HT1080 (cell line): ENCODE measurements at places on chromosomes 12 and 14. TPM values are rescaled to one million over a fixed set of nuclear protein-coding genes. Genes with fewer than 3 reads are reported as not detected.

NRIP2 gene
- total RNA-seq, result not detected in 2 replicates

DNA sequence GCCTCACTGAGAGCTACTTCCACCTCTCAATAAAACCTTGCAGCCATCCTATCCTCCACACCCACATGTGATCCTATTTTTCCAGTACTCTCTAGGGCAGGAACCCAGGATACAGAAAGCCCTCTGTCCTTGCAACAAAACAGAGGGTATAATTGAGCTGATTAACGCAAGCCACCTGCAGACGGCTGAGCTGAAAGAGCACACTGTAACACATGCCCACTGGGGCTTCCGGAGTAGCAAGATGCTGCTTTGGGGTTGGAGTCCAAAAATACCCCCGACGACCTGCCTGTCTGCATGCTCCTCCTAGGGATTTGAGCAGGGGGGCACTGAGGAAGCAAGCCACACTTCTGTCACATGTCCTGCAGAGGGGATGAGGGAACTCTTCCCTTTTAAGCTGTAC, 401.1 kb upstream of the FOXG1 start:
- DNase-seq, result no peak

DNA sequence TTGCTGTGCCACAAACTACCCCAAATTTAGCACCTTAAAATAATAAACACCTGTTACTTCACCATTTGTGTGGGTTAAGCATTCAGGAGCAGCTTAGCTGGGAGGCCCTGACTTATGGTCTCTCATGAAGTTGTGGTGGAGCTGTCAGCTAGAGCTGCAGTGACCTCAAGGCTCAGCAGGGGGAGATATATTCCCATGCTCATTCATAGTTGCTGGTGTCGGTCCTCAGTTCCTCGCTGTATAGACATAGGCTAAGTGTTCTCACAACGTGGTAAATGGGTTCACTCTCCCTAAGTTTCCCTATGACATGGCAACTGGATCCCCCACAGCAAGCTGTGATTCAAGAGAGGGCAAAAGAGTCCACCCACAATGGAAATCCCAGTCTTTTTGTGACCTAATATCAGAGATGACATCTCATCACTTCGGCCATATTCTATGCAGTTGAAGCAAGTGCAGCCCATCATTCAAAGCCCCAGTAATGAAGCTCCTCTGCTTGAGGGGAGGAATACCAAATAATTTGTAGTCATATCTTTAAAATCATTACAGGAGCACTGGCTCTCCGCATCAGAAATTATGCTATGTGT, 41.1 kb downstream of the PRB3 start:
- peak; percentile 59 for DNase-seq

DNA sequence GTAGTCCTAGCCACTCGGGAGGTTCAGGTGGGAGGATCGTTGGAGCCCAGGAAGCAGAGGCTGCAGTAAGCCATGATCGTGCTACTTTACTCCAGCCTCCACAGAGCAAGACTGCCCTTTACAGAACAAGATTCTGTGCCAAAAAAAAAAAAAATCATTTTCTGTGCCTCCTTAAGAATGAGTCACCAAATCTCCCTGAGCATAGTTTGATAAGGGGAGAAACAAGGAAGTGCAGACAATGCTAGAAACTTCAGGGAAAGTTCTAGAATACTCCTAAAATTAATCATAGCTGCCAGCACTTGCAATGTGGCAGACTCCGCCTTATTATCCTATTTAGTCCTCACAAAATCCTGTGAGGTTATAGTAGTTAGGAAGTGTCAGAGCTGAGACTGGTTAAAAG, 74.5 kb downstream of the KCNK10 start:
- peak; percentile 40 for DNase-seq

NEUROD4 gene
- not detected in 2 replicates for total RNA-seq

GRCh38 chr14:69987406-69988121, 108.3 kb downstream of the SMOC1 start:
- no peak for DNase-seq

GRCh38 chr14:74407801-74408154, 18.2 kb downstream of the SYNDIG1L start:
- no peak for DNase-seq

DNA sequence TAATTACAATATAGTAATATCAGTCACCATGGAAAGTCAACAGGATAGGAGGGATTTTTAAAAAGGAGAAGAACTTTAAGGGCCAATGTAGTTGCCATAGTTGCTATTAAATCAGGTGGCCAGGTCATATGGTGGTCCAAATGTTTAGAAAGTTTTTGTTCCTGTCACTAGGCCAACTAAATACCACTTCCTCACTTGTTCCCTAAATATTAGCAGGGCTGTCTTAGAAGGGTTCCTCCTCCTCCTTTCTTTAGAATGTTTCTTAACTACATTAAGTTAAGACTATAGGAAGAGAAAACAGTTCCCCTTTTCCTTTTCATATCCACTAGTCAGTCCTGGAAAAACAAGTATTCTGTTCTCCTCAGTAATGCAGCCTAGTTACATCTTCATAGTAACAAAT, 50.3 kb downstream of the MON2 start:
- DNase-seq, result no peak

DNA sequence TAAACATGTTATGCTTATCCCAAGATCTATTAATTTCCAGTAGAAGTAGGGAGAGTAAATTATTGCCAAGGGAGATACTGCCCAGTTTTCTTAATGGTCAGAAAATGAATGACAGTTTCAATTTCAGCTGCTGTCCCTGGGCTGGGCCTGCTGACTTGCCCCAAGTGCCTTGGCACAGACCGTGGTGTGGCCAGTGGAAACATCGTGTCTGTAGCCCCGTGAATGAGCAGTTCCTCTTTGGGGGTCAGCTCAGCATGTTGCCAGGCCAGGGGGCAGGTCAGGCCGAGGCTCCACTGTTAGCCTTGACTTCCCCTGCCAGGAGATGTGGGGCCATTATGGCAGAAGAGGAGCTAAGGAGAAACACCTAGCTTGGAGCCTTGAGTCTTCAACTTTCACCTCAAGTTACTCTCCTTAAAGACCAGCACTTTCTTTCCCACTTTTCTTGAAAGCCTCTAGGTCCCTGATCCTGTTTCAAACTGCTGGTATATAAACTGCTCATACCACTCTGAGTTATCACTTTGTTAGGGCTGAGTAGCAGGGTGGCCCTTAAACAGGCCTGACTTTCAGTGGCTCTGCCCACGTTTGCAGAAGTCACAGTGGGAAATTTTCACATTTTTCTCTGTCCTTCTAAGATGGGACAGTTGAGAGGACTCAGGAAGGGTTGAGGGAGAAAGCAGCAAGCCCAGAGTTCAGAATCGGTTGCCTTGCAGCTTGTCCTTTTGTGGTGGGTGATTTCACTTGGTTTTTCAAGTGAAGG, 73.2 kb downstream of the SUSD6 start:
- DNase-seq, result no peak

LRP1-AS gene
- not detected in 2 replicates for total RNA-seq

- DNase-seq, result no peak
Observed at GRCh38 chr14:39416072-39416471, 16.2 kb downstream of the FBXO33 start.

GRCh38 chr14:104443391-104444158, 136.0 kb upstream of the C14orf180 start:
- peak; percentile 16 for DNase-seq

DNA sequence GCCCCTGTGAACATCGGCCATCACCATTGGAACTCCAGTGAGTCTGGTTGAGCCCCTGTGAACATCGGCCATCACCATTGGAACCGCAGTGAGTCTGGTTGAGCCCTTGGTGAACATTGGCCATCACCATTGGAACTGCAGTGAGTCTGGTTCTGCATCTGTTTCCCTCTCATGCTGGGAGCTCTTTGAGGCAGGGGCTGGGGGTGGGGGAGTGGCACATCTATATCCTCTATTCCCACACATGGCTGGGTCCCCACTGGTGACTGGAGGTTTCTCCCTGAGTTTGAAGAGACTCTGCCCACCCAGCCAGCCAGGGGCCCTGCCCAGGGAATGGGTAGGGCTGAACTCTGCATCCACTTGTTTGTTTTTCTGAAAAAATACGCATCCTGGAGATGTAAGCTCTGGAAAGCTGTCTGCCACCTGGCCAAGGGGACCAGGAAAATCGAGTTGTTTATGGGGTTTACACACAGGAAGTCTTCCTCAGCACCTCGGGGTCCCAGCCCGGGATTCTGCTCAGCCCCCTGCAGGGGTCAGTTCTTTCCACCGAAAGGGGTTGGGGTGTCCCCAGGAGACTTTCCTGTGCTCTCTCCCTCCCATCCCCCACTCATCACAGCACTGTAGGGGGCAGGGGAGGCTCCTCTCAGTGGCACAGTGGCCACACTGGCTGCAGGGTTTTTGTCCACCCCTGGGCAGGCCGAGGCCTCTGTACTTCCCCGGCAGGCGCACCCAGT, 170.5 kb upstream of the GSC start:
- no peak for DNase-seq

GRCh38 chr12:48279101-48279500, 71.6 kb downstream of the ZNF641 start:
- no peak for DNase-seq

DNA sequence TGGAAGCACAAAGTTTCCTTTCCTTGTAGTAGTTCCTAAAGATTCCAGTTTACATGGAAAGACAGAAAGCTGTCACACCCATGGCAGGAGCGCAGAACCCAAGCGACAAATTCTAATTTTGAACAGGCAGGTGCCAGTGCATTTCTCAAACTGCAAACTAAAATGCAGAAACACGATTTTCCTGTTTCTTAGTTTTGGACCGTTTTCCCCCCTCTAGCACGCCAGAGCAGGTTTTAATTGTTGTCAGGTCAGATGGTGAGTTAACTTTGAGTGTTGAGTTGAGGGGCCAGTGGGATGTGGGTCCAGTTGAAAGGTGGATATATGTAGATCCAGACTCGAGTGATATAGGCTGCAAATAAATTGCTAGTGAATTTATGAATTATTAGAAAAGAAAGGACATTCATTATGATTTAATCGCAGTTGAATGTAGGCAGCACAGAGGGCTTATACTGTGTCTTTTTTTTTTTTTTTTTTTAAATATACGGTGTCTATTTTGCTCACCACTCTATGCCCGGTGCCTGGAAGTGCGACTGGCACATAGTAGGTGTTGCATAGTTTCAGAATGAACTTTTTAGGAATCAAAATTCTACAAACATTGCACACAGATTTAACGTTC, 909 bp upstream of the ETFBKMT start:
- DNase-seq, result no peak

MIP gene
- total RNA-seq, result not detected in 2 replicates

GRCh38 chr12:52019113-52019770, 12.5 kb downstream of the TAMALIN start:
- no peak for DNase-seq
